Activated naive CD8-positive, alpha-beta T cell treated with anti-CD3 and anti-CD28 coated beads, Interleukin-2, amount 50 U/mL, for 16 hours (primary cell): ENCODE measurements at places on chromosomes 1 and 21.

GRCh38 chr1:30450148-30450817, 273.1 kb downstream of the MATN1 start:
- DNase-seq = no peak

GRCh38 chr1:185969524-185969991, 235.4 kb downstream of the HMCN1 start:
- no peak for DNase-seq

GRCh38 chr1:83508485-83509151, 490.3 kb downstream of the TTLL7 start:
- DNase-seq = peak; percentile 13

GRCh38 chr21:27085387-27085786, 118.5 kb upstream of the ADAMTS5 start:
- DNase-seq = no peak

DNA sequence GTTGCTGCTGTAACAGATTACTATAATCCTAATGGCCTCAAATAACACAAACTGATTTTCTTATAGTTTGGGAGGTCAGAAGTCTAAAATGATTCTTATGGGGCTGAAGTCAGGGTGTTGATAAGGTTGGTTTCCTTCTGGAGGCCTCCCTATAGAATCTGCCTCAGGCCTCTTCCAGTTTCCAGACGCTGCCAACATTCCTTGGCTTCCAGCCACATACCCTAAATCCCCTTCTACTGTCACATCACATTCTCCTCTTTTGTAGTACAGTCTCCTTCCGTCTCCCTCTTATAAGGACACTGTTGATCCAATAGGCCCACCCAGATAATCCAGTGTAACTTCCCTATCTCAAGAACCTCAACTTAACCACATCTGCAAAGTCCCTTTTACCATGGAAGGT, 145.3 kb upstream of the NCAM2 start:
- no peak for DNase-seq

DNA sequence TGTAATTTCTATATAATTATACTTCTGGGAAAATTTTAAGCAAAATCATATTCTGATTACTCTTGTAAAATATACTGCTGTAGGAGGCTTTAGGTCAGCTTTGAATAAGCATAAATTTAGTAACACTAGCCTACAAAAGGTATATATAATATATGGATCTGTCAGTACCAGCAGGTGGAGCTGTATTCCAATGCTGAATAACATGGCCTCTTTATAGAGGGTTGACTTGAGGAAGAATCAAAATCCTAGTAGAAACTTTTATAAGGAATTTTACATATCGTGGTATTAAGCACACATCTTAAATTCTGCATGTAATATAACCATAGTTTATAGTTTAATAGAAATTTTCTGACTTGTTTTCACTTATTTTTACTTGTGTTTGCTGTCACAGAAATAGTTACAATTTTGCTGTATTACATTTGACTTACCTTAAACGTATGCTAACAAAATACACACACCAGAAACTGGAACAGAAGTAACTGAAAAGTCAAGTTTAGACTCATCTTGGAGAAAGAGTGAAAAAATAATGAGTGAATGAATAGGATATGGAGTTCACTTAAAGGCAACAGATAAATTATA, 79.3 kb downstream of the HMCN1 start:
- no peak for DNase-seq

DNA sequence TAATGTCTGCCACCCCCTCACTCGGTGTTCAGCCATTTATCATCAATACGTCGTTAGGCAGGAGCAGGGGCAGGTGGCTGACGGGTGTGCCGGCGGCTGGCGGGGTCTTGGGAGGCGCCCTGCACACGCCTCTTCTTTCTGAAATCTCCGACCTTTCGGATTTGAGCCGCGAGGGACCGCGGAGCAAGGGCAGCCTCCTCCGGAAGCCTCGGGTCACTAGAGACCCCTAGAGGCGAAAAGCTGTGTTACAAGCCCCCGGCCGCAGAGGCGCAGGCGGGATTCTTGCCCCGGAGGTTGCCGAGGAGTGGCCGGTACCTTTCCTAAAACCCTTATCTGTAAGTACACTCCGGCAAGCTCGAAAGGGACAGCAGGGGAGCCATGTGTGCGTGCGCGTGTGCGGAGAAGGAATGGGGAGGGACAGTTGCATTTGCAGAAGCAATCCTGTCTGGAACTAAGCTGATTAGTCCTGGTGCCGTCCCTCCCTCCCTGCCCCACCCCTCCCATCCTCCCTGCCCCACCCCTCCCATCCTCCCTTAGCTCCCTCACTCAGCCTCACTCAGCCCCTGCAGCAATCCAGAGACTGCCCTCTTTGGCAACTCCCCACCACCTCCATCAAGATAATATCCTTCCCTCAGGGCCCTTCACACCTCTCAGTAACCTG, 11.0 kb downstream of the BRINP2 start:
- no peak for DNase-seq

GRCh38 chr1:182635871-182636270, 31.7 kb upstream of the RGS16 start:
- DNase-seq = no peak

DNA sequence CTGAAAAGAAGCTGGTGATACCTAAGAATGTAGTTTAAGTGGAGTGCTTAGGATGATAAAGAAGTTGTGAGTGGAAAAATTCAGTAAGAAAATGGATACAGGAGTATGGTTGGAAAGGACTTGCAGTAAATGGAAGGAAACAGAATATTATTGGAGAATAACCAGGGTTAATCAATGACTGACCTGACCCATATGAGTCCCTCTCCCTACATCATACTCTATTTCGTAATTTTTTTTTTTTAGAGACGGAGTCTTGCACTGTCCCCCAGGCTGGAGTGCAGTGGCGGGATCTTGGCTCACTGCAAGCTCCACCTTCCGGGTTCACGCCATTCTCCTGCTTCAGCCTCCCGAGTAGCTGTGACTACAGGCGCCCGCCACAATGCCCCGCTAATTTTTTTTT, 33.4 kb upstream of the ENSA start:
- no peak for DNase-seq
